ENCODE measurements at places on chromosomes 3 and 15.

- no peak for DNase-seq
Observed at GRCh38 chr3:167852216-167852615, 116.7 kb downstream of the SERPINI1 start.

DNA sequence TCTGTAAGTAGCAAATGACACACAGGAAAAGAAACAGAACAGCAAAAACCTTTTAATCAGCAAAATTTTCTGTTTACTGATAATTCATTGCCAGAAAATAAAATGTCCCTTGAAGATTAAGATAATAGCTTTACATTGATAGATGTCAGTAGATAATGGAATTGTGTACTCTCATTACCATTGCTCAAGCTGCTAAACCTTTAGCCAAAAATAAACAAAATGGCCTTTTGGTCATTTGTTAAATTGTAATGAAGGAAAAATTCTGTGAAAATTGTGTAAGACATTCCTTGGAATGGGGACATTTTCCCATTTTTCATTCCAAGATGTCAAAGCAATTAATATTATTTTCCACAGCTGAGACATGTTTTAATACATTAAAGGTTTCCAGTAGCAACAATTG is 189.8 kb downstream of the PLOD2 start:
- DNase-seq, result no peak

GRCh38 chr3:41184394-41184793 is 14.9 kb upstream of the CTNNB1 start:
- no peak for DNase-seq

GRCh38 chr3:115323380-115323779 is 176.3 kb upstream of the ZBTB20 start:
- DNase-seq, result no peak

DNA sequence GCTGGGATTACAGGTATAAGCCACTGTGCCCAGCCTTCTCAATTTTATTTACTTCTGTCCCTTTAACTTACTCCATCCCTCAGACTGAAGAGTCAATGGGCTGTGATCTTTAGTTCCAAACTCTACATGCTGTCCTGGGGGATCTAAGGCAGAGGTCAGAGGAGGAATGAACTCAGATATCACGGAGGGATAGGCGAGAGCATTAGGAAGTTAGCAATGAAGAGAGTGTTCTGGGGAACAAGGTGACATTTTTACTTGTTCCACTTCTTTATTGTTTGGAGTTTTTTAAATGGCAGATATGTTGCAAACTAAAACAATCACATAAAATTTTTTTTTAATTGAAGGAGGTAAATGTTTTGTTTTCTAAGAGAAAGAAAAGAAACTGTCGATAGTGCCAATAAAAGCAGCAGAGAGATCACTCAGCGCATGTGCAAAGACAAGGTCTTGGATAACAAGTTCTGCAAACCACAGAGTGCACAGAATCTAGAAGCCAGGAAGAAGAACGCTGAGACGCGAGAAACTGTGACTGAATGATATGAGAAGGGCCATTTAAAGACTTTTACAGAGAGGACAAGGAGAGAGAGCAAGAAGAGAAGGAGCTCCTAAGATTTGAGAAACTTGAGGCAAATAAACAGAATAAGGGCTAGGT is 10.8 kb upstream of the CA12 start:
- no peak for DNase-seq

- DNase-seq, result no peak
Observed at GRCh38 chr15:38187630-38188313, 64.9 kb upstream of the SPRED1 start.

- no peak for DNase-seq
Observed at GRCh38 chr3:101039285-101039684, 46.1 kb upstream of the ABI3BP start.

DNA sequence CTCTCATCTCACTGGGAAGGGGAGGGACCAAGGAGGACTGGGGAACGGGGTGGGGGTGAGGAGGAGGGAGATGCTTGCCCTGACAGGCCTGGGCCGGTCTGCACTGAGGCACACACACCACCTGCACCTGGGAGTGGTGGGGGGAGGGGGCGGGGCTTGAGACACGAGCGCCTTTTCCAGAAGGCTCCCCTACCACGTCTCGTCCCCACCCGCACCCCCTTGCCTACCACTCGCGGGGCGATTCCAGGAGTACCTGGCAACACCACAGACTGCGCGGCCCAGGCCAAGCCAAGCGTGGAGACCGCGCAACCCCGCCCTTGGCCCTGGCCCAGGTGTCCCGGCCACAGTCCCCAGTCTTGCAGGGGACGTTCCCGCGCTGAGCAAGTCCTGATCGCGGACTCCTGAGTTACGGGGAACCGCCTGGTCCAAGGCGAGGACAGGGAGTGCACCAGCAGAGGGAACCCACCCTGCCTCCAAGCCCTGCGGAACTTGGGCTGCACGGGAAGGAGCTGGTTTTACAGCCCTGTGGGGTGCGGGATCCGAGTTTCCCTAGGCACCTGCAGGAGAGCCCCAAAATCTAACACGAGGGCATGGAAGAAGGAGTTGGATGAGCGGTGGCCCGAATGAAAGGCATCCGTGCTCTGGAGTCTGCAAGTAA is 68.1 kb upstream of the SH3GL3 start:
- DNase-seq, result no peak

- no peak for DNase-seq
Observed at GRCh38 chr15:67195305-67195704, 59.2 kb downstream of the AAGAB start.

- DNase-seq, result no peak
Observed at GRCh38 chr3:3189102-3189727, 9.7 kb upstream of the CRBN start.

DNA sequence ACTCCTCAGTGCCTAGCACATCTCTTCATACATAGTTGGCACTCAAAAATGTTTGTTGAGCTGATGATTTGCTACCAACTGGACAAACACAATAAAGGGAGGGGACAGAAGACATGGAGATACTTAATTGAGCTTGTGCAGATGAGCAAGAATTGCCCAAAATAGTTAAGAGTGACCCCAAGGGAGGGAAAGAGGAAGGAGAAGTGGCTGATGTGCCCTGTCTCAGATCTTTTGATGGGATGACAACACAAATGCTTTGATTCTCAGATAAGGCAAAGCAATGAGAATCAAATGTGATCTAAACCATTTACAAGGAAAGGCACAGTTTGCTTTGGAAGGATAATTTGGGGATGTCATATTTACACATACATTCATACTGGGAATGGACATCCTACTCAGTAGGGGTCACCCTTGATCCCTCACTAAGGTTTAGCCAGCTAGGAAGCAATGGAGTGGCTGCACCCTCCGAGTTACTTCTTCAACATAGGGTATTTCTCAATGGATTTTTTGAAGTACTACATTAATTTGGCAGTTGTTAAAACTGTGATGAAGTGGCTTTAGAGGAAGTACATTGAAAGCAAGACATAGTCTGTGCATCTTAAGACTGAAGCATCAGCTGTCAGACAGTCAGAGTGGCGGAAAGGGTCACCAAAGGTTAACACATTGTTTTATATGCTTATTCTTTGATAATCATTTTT is 21.9 kb upstream of the SSR3 start:
- DNase-seq, result no peak

Data from AG04450 (cell line).